Stimulated activated CD4-positive, alpha-beta T cell treated with anti-CD3 and anti-CD28 coated beads, Interleukin-1b, Interleukin-23, amount 100 ng/mL, for 1 hour (primary cell): ENCODE measurements at places on chromosomes 1 and 21.
A peak's percentile ranks its signal among the peaks of the same experiment; 100 is the strongest.

DNA sequence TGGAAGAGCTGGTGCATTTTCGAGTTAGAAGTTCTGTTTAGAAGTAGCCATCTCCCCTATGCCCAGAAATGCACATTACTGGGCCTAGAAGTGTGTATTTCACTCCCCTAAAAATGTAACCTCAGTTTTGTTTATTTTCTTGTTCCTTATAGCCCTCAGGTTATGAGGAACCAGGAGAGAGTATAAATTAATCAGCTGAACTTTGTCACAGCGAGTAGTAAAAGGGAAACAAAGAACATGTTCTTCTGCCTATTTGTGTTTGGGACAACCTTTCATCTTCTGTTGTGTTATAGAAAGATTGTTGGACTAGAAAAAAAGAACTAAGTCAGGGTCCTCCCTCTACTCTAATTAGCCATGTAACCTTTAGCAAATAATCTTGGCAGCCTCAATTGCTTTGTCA lies 160.5 kb upstream of the PDE4B start:
- no peak for DNase-seq

- DNase-seq = no peak
These were observed 9.6 kb upstream of the PLA2G4A start for GRCh38 chr1:186819126-186819525.

GRCh38 chr1:154348429-154349076 lies 23.2 kb downstream of the ATP8B2 start:
- no peak for DNase-seq

- no peak for DNase-seq
These were observed 2.8 kb upstream of the HPCAL4 start for GRCh38 chr1:39694026-39694425.

DNA sequence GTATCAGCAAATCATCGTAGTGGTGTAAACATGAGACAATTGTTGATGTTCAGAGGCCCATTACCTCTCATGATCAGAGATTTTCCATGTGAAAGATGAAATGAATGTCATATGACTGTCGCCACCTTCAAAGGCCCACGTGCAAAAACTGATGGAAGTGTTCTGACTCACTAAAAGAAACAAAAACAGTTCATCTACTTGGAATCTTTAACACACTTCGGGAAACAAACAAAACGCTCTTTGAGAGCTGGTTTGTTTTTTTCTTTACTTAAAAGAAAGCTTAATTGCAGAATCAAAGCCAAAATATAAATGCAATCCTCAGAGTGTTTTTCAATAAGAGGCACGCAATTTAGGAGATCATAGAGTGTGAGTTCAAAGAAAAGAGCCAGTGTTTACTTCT lies 100.8 kb downstream of the PLPPR4 start:
- no peak for DNase-seq

- DNase-seq = no peak
These were observed 37.7 kb downstream of the JMJD4 start for GRCh38 chr1:227697321-227697864.

- no peak for DNase-seq
These were observed 27.8 kb upstream of the CCSAP start for GRCh38 chr1:229370601-229371021.

DNA sequence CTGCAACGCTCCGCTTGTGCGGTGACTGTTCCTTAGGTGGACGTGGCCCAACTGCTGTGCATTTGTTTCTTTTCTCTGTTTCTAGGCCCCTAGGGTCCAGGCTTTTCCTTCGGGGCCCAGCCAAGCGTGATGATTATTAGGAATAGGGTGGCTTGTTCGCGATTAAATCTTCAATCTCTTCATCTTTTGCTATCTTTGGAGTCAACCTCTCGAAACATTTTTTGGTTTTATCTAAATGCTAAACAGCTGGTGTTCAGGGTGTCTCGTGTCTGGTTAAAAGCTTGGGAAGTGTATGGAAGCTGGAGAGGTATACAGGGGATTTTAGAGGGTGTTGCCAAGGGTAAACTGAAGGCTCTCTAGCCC lies 844 bp upstream of the PLD5 start:
- DNase-seq = no peak

DNA sequence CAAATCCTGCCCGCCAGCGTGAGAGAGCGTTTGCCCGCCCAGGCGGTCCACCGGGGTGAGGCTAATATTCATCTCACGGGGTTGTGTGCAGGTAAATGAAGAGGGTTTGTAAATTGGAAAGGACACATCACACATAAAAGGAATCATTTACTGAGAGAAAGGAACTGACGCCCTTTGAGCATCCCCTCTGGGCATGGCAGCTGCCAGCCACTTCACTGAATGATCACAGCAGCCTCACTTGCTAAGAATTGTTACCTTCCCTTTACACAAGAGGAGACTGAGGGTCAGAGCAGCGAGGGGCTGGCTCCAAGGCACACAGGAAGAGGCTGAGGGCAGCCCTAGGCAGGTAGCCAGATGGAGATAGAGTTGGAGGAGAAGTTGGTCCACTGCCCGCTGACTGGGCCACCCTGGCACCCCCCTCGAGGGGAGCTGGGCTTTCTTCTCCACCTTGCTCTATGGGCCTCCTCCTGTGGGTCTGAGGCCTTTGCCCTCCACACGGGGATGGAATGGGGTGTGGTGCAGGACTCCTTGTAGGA lies 96.0 kb downstream of the FOXD2 start:
- no peak for DNase-seq

- no peak for DNase-seq
These were observed 100.4 kb upstream of the IRF2BP2 start for GRCh38 chr1:234710381-234710780.

- DNase-seq = no peak
These were observed 147.8 kb downstream of the SLC45A1 start for GRCh38 chr1:8465692-8466091.

- no peak for DNase-seq
These were observed 211.7 kb upstream of the POGK start for GRCh38 chr1:166627558-166627957.

GRCh38 chr1:118993700-118994026 lies 5.5 kb upstream of the TBX15 start:
- DNase-seq = no peak

GRCh38 chr1:32981003-32981901 lies 16.6 kb upstream of the RNF19B start:
- peak; percentile 21 for DNase-seq

- no peak for DNase-seq
These were observed 996 bp upstream of the C1orf159 start for GRCh38 chr1:1116701-1117468.
